ENCODE measurements at places on chromosomes 6 and 20.

- no peak for DNase-seq
Measured at GRCh38 chr6:163897030-163897429, 482.5 kb downstream of the QKI start.

- no peak for DNase-seq
Measured at GRCh38 chr20:59171986-59172385, 8.4 kb downstream of the ZNF831 start.

GRCh38 chr6:147653631-147654030 is 145.1 kb downstream of the SAMD5 start:
- DNase-seq = no peak

- DNase-seq = no peak
Measured at GRCh38 chr6:135985471-135985870, 134.0 kb downstream of the PDE7B start.

GRCh38 chr6:27280064-27280539 is 32.0 kb downstream of the POM121L2 start:
- no peak for DNase-seq

GRCh38 chr20:45098103-45098773 is 2.7 kb downstream of the KCNS1 start:
- DNase-seq = no peak

DNA sequence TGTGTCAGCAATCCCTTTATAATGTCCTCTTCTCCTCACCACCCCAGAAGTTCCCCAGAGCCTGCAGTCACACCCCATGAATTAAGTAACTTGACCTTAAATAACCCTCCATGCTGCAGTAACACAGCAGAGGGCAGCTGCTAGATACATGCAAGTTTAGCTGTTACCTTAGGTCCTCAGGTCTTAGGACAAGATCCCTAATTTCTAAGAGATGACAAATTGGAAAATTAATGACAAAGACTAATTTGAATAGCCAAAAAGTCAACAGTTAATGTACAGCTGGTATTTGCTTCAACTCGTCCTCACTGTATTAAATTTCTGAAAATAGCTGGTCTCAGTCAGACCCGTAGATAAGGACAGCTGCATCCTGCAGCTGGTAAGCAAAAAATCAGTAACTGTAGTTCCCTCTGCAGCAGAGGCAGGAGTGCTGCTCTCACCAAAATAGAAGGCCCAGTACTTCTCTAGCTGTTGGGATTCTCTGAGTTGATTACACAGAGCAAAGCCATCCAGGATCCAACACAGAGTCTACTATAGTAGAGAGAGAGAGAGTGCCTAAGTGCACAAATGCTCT is 62.4 kb downstream of the TNFRSF21 start:
- DNase-seq = no peak

GRCh38 chr6:83824388-83824801 is 28.8 kb upstream of the RIPPLY2 start:
- no peak for DNase-seq
